Bronchial epithelial cell (primary cell): ENCODE measurements at places on chromosomes 6 and 20. TPM values are rescaled to one million over a fixed set of nuclear protein-coding genes. Genes with fewer than 3 reads are reported as not detected.

Gene MYB
- total RNA-seq, result under 0.01 and 0.26 TPM in 2 replicates

Gene SLC17A9
- 0.13 and 0.53 TPM in 2 replicates for total RNA-seq

Gene GRM4
- total RNA-seq, result under 0.01 TPM in 1 of 2 replicates, not detected in the other

Gene ZC2HC1B
- total RNA-seq, result not detected in 2 replicates

Gene RAMACL
- total RNA-seq, result 1.6 and 1.7 TPM in 2 replicates

DNA sequence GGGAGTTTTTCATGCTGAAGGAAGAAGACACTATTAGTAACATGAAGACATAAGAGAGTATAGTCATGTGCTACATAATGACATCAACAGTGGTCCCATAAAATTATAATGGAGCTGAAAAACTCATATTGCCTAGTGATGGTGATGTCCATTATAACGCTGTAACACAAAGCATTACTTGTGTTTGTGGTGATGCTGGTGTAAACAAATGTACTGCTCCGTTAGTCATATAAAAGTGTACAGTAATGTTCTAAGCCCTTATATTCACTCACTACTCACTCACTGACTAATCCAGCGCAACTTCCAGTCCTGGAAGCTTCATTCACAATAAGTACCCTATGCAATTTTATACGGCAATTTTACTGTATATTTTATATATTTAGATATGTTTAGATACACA, 26.8 kb upstream of the ASF1A start:
- peak; percentile 64 for DNase-seq

GRCh38 chr6:167670938-167671338, 155.8 kb upstream of the AFDN start:
- no peak for DNase-seq

DNA sequence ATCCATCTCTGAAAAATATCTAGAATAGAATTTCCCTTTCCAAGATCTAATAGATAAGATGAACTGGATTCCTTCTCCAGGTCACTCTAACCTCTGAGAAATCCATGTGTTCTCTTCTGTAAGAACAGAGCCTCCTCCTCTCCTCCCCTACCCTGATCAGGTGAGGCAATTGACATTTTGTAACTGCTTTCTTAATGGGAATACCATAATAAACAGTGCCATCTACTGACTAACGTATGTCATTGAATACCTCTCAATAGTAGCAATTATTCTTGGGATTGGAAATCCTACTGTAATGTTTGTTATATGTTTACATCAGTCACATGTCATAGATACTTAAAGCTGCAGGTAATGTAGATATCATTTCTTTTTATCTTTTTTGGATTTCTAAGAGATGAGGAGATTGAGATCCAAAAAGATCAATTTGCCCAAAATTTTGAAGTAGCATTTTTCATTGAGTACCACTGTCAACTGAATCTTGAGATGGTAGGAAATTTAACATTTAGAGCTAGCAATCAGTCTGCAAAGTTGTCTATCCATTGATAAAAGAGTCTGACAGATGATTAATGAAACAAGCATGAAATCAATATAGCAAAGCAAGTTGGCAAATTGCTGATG, 365.8 kb upstream of the HSF2 start:
- peak; percentile 72 for DNase-seq

DNA sequence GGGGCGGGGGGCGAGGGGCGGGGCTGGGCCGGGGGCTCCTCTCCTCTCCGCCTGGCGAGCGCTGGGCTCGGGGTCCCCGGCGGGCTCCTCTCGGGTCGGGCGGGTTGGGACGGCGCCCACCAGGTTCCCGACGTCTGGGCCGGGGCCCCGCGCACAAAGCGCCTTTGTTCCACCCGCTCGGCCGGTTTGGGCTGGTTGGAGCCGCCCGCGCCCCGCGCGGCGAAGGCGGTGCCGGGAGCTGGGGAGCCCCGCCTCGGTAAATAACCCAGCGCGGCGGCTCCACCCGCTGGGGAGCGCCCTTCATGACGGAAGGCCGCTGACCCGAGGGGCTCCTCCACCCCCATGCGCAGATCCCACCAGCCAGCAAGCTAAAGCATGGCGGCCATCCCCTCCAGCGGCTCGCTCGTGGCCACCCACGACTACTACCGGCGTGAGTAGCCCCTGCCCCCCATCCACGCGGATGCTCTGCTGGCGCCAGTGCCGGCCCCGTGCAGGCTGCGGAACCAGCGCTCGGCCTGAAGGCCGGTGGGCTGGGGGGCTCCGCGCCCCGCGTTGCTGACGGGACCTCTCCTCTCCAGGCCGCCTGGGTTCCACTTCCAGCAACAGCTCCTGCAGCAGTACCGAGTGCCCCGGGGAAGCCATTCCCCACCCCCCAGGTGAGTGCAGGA, 503 bp downstream of the PPDPF start:
- DNase-seq, result peak; percentile 44

DNA sequence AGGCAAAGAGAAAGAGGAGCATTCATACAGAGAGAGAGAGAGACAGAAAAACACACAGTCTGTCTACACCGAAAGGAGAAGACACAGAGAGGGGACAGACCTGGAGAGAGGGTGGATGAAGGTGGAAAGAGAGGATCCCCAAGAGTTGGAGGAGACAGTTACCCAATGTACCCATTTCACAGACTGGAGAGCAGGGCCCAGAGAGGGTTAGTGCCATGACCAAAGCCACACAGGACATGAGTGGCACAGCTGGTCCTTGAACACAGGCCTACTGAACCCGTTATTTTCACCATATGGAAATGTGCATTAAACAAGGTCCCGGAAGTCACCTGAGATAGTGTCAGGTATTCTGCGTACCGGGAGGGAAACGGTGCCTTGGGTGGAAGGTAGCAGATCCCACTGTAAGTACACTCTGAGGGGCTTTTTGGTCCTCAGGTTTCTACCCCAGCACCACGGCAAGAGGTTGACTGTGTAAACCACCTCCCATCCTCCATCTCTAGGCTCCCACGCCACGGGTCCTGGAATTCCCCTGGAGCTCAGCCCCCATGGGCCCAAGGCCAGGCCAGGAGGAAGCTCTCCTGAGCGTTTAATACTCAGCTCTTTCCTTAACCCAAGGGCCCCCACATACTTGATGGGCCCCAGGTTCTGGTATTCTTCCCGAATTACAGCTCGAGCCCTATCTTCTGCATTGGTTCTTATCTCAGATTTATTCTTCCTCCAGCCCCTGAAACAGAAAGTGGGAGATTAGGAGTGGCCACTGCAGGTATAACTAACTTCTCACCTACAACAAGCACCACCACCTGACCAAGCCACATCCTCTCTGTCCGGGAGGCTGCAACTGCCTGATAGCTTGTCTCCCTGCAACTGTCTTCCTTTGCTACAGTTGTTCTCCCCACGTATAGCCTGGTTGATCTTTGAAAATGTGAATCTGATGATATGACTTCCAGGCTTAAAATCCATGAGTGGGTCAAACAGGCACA, 38.4 kb upstream of the OCSTAMP start:
- DNase-seq, result no peak

- DNase-seq, result peak; percentile 78
Measured at GRCh38 chr20:23009636-23010035, 25.5 kb upstream of the SSTR4 start.

GRCh38 chr6:26437550-26437949, 2.8 kb upstream of the BTN3A3 start:
- DNase-seq, result no peak

- no peak for DNase-seq
Measured at GRCh38 chr6:161959072-161959471, 685.2 kb upstream of the AGPAT4 start.

DNA sequence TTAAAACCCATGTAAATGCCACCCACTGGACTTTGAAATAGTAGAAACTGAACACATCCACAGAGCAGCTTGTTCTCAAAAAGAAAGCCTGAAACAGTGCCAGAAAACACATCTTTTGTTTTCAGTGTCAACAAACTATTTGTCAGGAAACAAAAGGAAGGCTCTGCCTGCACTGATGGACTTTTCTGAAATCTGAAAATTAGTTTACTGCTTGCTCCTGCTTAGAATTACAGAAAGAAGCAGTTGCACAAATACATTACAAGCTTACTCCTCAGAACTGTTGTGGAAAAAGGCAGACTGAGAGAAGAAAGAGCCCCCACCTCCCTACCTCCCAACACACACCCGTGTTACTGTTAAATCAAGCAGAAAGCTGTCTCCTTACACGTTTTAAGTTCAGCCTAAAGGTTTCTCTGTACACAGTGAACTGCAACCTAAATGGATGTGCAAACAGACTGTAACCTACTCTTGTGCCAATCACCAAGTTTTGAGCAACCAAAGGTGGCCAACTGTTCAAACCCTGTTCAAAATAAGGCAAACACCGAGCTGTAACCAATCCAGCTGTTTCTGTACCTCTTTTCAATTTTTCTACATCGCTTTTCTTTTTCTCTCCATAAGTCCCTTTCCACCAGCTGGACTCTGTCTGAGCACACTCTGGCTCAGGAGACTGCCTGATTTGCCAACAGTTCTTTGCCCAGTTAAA, 43.7 kb downstream of the FRK start:
- no peak for DNase-seq

DNA sequence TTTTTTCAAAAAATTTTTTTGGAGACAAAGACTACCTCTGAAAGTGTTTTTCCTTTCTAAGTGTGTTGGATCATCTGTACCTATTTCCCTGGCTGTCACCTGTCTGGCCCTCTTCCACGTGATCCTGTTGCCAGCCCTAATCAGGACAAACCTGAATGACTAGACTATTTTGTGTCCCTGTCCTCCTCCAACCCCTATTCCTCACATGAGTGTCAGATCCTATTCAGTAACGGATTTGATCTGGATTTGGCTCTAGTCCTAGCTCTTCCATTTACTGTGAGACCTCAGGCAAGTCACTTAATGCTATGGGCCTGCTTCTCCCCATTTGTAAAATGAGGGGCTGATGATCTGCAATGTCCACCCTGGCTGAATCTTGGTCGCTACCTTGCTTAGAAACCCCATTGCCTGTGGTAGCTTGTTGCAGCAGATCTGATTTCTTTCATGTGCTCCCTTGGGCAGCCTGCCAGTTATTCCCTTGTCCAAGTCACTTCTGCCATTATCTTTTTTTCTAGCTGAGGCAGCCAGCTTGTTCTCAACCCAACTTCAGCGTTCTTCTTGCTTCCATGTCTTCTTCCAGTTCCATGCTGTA, 4.8 kb downstream of the PHF20 start:
- DNase-seq, result peak; percentile 55

DNA sequence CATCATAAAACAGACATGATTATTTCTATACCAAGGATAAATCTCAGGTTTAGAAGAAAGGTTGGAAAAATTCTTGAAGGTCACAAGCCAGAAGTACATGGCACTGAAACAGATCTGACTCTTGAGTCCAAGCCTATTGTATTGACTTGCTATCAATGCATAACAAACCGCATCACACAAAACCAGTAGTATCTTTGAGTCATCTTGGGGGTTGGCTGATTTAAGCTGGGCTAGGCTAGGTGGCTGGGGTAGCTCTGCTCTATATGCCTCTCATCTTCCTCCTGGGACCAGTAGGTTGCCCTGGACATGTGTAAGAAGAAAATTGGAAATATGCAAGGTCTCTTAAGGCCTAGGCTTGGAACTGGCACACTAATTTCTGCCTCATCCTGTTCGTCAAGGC, 37.0 kb upstream of the RAB23 start:
- DNase-seq, result no peak

DNA sequence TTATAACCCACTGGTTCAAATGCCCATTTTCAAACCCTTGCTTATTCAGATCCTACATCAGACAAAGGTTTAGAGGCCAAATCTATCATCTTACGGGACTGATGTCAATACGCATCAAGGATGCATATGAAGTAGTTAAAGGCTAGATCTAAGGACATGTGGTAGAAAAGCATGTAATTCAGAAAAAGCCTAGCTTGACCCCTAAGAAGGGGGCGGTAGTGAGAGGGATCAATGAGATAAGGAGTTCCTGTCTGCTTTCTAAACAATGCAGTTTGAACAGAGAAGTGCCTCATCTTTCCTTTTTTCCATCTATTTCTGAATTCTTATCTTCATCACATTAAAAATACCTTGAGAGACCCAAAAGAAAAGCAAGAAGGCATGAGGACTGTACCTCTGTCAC, 237.7 kb downstream of the ARHGAP18 start:
- DNase-seq, result no peak

DNA sequence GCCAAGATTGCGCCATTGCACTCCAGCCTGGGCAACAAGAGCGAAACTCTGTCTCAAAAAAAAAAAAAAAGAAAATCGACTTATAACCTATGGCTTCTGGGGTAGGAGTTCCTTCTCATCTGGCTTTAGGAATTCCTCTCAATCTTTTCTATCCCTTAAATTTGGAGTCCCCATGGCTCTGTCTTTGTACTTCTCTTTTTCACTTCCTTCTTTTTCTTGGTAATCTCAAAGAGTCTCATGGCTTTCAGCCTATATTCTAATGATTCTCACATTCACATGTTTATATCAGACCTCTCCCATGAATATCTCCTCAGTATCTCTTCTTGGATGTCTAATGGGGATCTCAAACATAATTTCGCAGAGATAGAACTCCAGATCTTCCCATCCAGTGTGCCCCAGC, 42.8 kb upstream of the RALGAPA2 start:
- DNase-seq, result no peak

DNA sequence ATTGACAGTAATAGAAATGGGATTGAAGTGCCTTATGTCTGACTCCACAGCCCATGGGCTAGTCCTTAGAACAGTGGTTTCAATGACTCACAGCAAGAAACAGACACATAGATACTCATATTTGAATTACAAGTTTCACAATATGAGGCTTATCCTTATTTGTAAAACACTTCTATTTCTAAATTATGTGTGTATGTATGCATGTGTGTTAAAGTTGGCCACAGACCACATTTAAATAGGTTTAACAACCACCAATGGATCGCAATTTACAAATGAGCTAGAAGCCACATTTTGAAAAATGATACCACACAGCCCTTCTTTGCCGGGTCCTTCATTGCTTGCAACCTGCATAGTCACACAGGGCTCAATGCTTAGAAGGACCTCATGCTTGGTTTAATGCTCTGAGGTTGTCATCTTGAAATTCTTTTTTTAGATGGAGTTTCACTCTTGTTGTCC, 157.8 kb upstream of the PREP start:
- peak; percentile 92 for DNase-seq

- no peak for DNase-seq
Measured at GRCh38 chr6:10391799-10392198, 23.1 kb downstream of the TFAP2A start.

- DNase-seq, result peak; percentile 44
Measured at GRCh38 chr6:139364302-139364981, 10.0 kb downstream of the CITED2 start.
